ENCODE measurements at places on chromosomes 4 and X.

DNA sequence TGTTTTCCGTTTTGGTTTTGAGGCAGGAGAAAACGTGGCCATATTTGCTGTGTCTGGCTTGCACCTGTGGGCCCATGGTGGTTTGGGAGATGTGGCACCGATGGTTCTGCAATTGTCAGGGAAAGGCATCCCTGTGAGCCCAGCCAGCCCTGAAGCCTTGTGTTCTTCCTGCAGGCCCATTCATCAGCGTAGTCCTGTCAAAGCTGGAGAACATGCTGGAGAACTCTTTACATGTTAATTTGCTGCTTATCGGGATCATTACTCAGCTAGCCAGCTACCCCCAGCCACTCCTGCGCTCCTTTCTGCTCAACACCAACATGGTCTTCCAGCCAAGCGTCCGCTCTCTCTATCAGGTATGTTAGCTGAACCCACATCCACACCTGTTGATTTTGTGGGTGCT lies 104.7 kb downstream of the GATB start:
- no peak for DNase-seq

- peak; percentile 88 for DNase-seq
These were observed 10.3 kb downstream of the SNX25 start for GRCh38 chr4:185219551-185220344.

DNA sequence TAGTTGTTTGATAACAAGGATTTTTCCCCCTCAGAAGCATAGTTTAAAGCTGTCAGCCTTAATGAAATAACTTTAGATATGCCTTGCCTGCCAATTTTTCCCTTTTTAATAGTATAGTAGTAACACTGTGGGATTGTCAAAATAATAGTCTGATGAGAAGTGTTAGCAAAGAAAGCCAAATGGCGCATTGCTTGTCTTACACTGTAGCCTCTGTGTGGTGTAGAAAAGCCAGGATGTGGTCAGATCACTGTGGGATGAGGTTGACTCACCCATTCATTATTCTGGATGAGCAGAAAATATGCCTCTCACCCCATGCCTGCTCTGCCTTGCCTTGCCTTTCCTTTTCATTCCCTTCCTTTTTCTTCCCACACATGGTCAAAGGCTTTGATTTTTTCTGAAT lies 257.8 kb upstream of the NRK start:
- DNase-seq = peak; percentile 4

DNA sequence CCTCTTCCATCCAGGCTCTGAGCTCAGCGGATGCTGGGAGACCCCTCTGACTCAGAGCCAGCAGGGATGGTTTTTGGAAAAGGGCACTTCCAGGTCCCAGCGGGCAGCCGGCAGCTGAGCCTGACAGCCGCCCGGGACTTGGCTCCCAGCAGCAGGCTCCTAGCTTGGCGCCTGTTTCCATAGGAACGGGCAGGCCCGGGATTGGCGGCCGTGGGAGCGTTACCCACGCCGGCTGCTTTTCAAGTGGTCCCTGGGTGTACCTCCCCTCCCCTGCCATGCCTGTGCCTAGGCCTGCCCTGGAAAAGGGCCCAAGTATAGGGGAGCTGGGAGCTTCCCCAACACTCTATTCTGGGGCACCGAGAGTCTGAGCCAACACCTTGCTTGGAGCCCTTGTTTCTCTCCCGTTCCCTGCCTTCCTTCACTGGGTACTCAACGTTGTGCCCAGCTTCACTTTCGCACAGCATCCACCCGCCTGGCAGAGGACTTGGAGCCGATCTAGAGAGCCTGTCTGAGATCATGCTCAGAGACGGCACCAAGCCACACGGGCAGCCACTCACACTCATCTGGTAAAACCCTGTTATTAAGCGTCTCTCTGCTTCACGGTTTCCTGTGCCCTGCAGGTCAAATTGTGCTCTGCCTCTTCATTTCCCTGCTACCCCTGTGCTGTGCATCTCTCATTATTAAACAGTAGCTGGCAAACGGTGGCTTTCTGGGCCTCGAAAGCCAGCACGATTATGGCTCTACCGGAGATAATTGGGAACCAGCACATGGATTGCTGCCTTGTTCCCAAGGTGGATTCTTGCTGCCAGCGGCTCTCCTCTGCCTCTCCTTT lies 521.5 kb downstream of the BCOR start:
- no peak for DNase-seq

GRCh38 chr4:72569719-72570235 lies 756 bp upstream of the ADAMTS3 start:
- no peak for DNase-seq

DNA sequence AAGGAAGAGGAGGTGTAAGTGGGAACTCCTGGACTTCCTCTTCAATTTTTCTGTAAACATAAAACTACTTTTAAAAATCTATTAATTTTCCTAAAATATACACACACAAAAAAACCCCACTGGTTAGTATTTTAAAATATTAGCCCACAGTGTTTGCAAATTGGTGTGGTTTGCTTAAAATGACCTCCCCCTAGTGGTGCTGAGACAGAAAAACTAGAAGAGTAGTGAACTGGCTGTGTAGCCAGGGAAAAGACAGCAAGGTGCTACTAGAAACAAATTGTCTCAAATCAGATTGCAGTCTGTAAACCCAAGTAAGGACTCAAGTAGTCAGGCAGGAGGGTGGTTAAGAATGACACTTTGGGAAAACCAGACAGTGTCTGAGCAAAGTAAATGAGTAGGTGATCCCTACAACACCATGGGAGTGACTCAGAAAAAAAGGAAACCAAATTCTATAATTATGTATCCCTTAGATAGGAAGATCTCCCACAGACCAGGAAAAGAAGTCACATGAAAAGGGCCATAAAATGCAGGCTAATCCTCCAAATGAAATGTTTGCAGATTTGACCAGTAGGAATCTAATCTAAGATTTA lies 26.0 kb downstream of the AMTN start:
- DNase-seq = peak; percentile 43

- DNase-seq = no peak
These were observed 456.5 kb downstream of the SPOCK3 start for GRCh38 chr4:166777760-166778159.

DNA sequence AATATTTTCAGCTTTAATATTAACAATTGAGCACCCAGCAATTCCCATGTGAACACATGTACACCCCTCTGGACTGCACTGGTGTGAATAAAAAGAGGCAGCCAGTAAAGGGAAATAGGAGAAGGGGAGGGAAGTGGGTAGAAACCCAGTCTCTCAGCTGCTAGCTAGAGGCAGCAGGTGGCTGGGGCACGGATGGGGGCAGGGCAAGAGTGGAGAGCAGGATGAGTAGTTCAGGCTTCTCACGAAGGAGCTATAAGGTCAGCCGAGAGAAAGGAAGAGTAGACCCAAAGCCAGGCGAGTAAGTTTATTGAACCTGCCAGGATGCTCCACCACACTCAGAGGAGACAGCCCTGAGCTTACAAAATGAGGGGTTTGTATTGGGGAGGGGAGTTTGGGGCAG lies 184.8 kb upstream of the MTMR8 start:
- no peak for DNase-seq

DNA sequence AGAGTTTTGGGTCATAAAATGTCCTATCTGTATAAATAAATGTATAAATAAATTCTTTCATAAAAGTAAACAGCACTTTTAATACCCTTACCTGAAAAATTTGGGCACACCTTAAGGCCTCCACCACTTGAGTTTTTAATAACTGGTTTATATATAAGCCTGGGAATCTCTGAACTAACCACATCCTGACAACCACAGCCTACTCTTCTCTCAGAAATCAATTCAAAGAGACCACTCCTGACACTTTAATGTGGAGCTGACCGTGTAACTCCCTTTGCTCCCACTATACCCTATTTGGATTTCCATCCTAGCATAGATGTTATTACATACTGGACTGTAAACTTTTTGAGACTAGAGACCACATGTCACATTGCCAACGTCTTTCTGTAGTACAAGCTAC lies 3.5 kb downstream of the FBXL5 start:
- DNase-seq = no peak

GRCh38 chr4:27059446-27059845 lies 198.8 kb downstream of the STIM2 start:
- no peak for DNase-seq

GRCh38 chr4:48680848-48681568 lies 99.1 kb downstream of the FRYL start:
- DNase-seq = no peak

DNA sequence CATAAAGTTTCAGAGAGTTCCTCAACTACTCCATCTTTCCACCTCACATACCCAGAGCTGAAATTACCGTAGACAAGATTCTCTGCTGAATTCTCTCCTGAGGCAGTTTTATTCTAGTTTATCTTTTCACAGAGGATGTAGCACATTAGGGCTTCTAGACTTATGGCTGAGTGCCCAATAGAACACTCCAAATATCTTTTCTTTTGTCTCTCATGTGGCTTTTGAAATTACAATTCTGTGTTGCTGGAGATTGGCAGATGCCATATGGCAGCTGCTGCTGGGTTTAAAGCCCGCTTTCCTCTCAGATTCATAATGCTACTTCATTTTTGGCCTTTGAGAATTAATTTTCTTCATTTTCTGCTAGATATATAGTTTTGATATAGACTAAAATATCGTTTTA lies 107.6 kb upstream of the BANK1 start:
- no peak for DNase-seq

DNA sequence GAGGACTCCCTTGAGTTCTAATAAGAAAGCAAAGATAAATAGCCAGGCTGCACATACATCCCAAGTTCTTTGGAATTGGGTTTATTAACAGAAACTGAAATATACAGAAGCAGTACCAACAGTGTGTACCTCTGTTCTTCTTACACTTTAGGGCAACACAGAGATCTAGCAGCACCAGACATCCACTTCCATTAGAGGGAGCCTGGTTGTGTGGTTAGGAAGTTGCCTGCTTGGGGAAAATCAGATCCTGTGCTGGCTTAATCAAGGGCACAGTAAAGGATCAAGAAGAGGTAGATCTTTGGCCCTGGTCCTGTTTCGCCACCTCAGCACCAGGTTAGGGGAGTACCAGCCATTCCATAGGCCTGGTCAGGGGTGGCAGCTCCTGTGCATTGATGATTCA lies 231.1 kb upstream of the ARHGAP24 start:
- DNase-seq = no peak

DNA sequence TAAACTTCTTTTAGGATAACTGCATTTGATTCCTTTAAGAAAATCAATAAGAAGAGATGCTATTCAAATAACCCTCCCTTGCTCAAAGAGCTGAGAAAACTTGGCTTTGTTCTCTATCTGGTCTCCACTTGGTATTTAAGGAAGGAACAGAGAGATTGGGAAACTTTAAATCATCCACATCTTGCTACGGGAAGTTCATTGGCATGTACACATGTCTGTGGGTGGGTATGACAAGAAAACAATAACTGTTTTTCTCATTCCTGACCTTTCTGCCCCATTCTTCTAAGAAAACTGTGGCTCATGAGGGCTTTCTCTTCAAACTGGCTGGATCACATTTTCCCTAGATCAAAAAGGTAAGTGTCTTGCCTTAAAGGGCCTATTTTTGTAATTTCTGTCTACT lies 6.0 kb downstream of the SEL1L3 start:
- DNase-seq = no peak

DNA sequence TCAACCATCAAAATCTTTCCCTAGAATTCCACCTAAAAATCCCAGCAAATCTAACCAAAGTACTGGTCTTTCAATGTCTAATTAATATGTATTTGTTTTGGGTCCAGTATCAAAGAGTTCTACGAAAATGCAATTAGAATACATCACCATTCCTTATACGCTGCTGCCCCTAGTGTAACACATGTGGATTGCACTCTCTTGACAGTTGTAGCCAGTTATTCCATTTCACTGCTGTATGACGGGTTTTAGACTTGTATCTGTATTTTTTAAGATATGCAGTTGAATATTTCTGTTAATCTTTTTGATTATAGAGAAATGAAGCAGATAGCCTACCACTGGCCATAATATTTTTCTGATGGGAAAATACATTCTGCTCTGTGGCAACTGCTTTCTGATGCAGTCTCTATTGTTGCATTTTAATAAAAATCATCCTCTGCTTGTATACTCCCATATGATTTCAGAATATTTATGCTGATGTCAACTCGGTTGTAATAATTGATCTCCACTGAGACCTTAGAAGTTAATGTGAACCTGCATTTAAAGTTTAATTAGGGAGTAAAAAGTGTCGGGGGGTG lies 17.1 kb upstream of the PAGE2B start:
- peak; percentile 45 for DNase-seq

- DNase-seq = no peak
These were observed 29.5 kb downstream of the FHDC1 start for GRCh38 chr4:152965611-152966010.

DNA sequence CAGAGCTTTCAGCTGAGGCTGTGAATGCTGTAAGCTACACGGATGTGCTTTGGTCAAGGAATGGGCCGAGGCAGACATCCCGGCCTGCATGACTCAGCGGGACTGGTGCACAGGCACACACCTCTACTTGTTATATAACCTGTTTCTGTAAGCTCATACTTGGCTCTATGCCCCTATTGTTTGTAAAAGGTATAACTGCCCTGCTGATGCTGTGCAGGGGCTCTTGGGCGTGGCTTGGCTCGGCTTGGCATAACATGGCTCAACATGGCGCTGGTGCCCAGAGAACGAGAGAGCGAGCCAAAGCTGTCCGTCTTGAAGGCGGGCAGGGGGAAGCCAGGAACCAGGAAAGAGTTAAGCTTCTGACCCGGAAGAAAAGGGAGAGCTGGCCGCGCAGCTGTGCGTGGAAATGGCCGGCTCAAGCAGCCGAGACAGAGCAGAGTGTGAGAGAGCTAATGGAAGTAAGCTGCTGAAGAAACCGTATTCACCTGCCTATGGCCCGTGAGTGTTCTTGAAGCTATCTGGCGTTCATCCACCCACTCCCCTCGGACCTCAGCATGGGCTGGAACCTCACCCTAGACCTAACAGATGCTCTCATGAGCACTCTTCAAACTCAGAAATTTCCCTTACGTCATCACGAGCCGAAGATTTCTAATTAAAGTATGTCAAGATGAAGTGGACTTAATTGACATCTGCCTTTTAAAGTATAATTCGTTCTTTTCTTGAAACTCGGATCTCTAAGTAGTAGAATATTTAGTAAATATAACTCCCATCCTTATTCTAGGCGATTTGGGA lies 286.3 kb upstream of the AGA start:
- no peak for DNase-seq

GRCh38 chr4:141339966-141340365 lies 119.3 kb downstream of the ZNF330 start:
- no peak for DNase-seq

DNA sequence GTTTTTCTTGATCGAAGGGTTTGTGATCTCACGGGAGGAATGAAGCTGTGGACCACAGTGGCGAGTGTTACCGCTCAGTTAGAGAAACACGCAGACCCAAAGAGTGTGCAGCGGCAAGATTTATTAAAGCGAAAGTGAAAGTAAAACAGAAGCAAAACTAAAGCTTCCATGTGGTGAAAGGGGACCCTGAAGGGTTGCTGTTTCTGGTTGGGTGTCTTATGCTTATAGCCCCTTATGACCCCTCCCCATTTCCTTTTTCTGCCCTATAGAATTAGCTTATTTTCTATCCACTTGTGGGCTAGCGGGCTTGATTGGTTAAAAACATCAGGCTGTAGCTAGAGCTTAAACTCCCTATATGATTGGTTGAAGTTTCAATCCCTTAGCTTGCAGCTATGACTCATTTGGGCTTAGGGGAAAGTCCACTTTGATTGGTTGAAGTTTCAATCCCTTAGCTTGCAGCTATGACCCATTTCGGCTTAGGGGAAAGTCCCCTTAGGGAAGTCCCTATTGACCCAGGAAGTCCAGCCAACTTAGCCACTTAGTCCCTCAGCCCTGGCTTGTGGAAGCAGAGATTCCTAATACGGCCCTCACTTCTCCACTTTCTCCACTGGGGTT lies 171.2 kb upstream of the NWD2 start:
- DNase-seq = no peak

All from Kasumi-1 (cell line).